ENCODE measurements at places on chromosomes 6 and 20.

GRCh38 chr6:84258866-84259265 lies 31.4 kb upstream of the CEP162 start:
- DNase-seq: no peak

DNA sequence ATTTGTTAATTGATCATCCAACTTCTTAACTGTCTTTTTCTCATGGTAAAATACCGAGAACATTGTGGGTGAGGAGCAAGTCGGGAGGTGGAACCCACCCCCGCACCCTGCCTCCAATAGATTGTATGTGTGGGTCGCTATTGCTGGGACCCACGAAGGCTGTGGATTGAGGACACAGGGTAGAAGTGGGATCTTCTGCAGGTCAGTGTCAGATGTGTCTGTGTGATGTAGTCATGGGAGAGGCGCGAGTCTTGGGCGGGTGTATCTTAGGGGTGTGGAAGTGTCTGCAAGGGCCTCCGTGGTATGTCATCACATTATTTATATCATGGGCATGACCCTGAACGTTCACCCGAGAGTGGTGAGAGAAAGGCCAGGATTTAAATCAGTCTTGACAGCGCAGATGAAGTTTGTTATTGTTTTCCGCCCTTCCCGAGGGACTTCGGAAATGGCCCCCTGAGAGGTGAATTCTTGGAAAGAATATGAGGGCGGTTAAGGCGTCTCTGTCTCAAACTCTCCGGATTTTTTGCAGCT lies 472 bp upstream of the PAQR8 start:
- peak; percentile 41 for DNase-seq

GRCh38 chr6:10414756-10415616 lies at the start of gene TFAP2A:
Gene TFAP2A, minus strand, starts transcription at chr6:10415074. Its CDS starts 83 bp downstream, at chr6:10414991.
- no peak for DNase-seq

DNA sequence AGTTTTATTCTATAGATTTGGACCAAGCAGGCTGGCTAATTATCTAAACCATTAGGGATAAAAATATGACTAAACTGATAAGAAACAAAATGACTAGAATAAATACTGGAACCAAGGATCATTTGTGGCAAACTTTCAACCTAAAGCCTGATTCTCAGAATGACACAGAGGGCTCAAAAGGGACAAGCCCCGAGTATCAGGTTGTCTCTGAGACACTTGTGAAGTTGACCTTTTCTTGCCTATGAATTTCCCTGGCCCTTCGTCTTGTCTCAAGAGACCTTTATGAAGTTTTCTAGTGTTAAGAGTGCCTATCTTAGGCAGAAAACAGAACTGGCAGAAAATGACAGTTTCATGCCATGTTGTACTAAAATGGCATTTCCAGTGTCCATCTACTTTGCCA lies 68.3 kb downstream of the IMPG1 start:
- no peak for DNase-seq

GRCh38 chr20:10466325-10466724 lies 31.2 kb downstream of the SLX4IP start:
- DNase-seq: no peak

GRCh38 chr20:16556301-16556700 lies 16.9 kb downstream of the KIF16B start:
- DNase-seq: no peak

GRCh38 chr6:147849401-147850330 lies 341.2 kb downstream of the SAMD5 start:
- no peak for DNase-seq

GRCh38 chr6:135296715-135297114 lies 115.6 kb downstream of the MYB start:
- no peak for DNase-seq

DNA sequence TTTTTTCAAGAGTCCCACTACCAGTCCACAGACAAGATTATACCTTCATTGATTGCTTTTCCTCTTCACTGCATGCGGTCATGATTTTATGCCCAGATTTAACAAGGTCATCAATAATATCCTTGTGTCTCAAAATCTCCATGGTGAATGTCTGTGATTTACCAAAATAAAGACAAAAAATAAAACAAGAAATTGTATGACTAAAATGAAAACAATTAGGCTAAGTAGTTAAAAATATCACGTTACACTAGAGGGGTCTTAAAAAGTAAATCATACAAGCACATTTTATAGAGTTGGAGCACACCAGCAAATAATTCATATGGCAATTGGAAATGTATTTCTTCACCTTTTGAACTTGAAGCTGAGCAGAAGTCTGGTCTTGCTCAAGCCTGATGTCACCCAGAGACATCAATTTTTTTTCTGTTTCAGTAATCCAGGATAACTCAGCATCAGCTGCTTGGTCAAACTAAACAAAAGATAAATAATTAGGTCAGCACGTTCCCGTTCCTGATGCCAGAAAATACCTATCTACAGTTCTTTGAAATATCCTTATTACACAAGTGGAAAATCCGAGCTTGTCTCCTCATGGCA lies 125.4 kb downstream of the DST start:
- DNase-seq: no peak

DNA sequence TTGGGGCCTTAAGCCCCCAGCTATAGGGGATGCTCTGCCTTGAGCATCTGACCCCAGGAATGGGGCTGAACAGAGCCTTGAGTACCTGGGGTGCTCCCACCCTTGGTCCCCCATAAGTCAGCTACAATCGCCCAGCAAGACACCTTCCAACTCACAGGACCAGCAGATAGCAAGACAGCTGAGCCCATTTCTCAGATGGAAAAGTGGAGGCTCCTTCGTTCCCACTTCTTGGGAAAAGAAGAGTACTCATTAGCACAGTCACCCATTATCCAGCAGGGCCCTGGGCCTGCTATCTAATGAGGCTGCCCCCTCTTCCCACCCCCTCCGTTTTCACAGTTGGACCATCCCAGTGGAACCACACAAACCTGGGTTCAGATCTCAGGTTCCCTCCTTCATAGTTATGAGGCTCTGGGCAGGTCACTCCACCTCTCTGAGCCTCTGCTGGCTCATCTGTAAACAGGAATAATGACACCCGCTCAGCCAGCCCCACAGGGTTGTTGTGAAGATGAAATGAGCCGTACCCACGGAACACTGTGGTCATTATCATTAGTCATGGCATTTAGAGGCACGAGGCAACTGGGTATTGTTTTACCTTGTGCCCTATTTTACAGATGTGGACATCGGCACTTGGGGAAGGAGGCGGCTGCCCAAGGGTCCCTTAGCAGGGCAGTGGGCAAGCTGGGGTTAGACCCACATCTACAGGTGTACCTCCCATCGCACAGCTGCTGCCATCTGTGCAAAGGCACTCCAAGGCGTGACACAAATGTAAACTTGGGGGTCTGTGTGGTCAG lies 4.5 kb downstream of the LPIN3 start:
- no peak for DNase-seq

DNA sequence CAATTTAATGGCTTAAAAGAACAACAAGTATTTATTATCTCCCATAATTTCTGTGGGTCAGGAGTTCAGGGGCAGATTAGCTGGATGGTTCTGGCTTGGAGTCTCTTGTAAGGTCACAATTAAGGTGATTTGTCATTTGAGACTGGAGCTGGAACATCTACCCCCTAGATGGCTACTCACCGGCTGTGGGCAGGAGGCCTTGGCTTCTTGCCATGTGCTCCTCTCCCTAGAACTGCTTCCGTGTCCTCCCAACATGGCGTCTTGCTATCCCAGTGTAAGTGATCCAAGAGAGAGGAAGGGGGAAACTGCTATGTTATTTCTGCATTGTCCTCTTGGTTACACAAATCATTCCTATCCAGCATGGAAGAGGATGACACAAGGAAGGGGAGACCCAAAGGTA lies 210.2 kb upstream of the ECI2 start:
- DNase-seq: no peak

- DNase-seq: no peak
Observed at GRCh38 chr6:127289934-127290333, 23.3 kb downstream of the RNF146 start.

- no peak for DNase-seq
Observed at GRCh38 chr6:37319856-37320480, 33.8 kb upstream of the RNF8 start.

DNA sequence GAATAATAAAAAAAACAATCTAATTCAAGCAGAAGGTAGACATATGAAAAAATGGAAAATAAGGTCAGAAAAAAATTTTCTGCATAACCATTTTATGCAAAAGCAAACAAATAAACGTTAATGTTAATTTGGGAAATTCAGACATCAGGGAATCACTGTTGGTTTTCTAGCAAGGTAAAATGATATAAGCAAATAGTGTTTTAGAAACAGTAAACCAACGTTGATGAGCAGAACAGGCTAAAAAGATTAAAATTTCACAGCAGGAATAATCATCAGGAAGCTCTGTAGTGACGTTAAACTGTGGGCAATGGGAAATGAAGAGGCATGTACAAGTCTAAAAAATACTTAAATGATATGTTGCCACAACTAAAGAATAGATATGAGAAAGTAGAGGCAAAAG lies 54.5 kb upstream of the HMGCLL1 start:
- no peak for DNase-seq

- DNase-seq: no peak
Observed at GRCh38 chr20:34806255-34806654, 19.2 kb downstream of the NCOA6 start.

GRCh38 chr6:135094403-135094821 lies 39.8 kb upstream of the HBS1L start:
- no peak for DNase-seq

GRCh38 chr20:38790200-38791053 lies 15.1 kb upstream of the PPP1R16B start:
- peak; percentile 21 for DNase-seq

DNA sequence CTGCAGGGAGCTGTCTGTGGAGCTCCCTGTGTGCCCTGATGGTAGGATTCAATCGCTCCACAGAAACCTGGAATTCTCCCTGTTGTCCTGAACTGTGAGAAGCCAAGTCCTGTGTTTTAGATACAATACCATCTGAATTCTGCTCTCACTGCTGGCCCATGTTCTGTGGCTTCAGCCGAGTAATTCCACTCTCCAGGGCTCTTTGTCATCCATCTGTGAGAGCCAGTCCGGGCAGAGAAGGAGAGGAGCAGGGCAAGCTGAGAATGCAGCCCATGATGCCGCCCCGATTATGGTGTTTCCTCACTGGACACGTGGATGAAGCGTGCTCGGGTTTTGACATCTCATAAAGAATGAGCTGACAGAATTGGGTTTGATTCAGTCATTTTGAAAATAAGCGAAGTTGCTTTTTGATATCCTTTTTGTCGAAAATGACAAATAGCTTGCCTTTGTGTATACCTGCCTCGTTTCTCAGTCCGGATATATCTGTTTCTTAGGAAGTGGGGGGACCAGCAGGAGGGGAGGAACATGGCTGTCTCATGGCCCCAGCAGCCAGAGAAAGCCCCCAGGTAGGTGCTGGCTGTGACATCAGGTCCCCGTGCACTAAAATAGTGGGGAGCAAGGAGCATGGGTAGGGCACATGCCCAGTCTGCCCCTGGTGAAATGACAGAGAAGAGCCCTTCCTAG lies 8.2 kb upstream of the CD93 start:
- DNase-seq: no peak

GRCh38 chr6:163725008-163725941 lies 310.8 kb downstream of the QKI start:
- DNase-seq: peak; percentile 5

DNA sequence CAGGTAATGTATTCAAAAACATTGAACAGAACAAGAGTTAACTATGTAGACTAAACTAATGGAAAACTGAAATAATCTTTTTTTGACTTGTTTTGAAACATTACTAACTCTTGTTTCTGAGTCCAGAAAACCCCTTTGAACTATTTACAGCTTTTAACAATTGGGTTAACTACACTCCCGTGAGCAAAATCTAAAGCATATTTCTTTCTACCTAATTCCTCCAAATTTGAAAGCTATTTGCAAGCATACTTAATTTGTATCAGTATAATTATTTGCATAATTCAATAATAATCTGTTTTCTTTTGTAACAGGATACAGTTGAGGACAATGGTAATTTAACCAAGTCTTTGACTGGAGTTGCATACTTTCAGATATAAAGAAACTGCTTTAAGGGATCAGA lies 62.6 kb upstream of the AGPAT4 start:
- no peak for DNase-seq

DNA sequence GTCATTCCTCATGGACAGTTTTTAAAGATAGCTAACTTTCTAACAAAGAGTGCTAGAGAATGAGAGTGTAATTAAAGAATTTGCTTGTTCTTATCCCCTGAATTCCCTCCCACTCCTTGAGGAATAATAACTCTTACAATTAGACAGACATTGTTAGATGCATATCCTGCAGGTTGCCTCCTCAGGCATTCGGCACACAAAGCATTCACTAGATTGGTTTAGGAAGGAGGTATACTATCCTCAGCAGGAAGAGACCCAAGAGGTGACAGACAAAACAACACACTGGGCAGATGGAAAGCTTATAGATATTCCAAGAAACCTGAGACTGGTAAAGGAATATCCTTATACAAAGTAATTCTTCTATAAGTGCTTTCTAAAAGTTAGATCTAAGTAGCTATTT lies 109.1 kb upstream of the FAM184A start:
- DNase-seq: no peak

GRCh38 chr20:24894967-24895366 lies 54.1 kb upstream of the CST7 start:
- DNase-seq: no peak

DNA sequence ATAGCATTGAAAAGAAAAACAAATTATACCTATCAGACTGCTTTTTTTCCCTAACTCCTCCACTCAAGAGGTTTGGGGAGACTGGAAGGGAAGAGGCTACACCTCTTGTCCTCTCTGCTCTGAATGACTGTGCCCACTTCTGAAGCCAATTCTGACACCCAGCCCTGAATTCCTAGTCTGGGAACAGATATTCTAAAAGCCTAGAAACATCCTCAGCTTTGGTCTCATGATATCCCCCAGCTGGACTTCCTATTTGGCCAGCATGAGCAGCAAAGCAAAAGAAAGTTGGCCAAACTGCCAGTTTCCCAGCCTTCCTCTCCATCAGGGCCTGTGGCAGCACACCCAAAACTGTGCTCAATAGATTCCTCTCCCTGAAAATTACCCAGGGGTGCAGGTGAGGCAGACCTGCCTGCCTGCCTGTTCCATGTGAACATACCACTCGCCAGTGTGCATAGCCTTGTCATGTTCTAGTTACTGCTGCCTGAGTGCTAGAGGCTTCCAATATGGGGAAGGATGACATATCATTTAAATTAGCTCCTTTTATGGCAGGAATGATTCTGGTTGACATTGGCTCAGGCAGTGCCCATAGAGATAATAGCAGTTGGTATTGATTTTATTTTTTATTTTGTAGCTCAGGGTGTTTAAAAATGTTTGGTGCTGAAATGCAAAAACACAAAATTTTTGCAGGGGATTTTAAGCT lies 152.1 kb upstream of the RIN2 start:
- DNase-seq: no peak

GRCh38 chr6:147204060-147204785 lies at the start of gene STXBP5:
Gene STXBP5, plus strand, starts transcription at chr6:147204417. Its CDS starts 116 bp downstream, at chr6:147204533.
- peak; percentile 70 for DNase-seq

- no peak for DNase-seq
Observed at GRCh38 chr6:100470422-100471120, 5.8 kb upstream of the SIM1 start.
